Esophagus mucosa (tissue), 1 donor: ENCODE measurements at places on chromosomes 4 and X.

- ATAC-seq = no peak
Measured at GRCh38 chr4:63541828-63542227, 867.4 kb downstream of the TECRL start.

- ATAC-seq = no peak
Measured at GRCh38 chr4:186296481-186296880, 30.5 kb downstream of the F11 start.

DNA sequence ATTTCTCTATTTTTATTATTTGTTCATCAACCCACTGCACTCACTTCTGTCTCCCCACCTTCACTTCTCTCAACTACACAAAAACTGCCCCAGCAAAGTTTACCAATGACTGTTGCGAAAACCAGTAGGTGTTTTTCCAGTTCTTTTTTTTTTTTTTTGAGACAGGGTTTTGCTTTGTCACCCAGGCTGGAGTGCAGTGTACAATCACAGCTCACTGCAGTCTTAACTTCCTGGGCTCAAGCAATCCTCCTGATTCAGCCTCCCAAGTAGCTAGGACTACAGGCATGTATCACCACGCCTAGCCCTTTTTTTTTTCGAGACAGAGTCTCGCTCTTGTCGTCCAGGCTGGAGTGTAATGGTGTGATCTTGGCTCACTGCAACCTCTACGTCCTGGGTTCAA is 24.1 kb upstream of the HPRT1 start:
- no peak for ATAC-seq

DNA sequence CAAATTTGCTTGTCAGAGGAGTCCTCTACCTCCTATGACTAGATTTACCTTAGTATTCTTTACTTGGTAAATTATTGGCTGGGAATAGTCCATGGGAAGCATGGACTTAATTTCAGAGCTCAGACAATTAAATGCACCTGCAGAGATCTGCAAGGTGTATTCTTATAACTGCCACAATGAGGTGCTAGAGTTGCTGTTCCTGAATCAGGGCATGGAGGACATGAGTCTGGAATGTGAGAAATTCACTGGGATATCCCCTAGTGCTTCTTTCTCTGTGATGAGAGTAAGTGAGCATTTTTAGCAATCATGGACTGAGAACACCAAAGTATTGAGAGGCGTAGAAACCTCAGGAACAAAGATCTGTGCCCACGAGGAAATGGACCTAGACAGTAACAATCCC is 32.9 kb upstream of the GRID2 start:
- no peak for ATAC-seq

DNA sequence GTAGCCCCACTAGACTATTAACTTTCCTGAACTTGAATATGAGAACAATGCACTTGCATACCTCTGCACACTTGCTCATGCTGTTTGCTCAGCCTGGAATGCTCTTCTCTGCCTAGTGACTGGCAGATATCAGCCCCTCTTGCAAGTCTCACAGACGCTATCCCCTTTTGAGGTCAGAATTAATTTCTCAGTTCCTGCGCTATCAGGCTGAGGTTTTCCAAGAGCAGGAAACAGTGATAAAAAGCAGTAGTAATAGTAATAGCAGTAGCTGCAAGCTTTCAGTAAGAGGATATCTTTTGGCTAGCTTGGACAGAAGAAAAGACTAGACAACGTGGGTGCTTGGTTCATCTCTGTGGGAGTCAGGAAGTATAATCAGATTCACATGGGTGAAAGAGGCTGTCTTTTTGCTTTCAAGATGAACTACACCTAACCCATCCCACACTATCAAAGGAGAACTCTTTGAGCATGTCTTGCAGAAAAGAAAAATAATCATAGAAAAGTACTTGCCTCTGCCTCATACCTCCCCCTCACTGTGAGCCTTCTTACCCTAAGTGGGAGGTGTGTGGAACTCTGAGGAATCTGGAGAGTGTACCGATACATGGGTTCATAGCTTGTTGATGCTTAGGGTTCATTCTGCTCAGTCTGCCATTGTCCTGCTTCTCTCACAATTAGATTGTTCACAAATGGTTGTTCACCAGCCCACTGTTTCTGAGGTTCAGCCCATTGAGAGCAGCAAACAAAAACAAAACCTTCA is 11.3 kb upstream of the DRP2 start:
- no peak for ATAC-seq

- ATAC-seq = no peak
Measured at GRCh38 chrX:137424679-137425078, 141.2 kb upstream of the ZIC3 start.

DNA sequence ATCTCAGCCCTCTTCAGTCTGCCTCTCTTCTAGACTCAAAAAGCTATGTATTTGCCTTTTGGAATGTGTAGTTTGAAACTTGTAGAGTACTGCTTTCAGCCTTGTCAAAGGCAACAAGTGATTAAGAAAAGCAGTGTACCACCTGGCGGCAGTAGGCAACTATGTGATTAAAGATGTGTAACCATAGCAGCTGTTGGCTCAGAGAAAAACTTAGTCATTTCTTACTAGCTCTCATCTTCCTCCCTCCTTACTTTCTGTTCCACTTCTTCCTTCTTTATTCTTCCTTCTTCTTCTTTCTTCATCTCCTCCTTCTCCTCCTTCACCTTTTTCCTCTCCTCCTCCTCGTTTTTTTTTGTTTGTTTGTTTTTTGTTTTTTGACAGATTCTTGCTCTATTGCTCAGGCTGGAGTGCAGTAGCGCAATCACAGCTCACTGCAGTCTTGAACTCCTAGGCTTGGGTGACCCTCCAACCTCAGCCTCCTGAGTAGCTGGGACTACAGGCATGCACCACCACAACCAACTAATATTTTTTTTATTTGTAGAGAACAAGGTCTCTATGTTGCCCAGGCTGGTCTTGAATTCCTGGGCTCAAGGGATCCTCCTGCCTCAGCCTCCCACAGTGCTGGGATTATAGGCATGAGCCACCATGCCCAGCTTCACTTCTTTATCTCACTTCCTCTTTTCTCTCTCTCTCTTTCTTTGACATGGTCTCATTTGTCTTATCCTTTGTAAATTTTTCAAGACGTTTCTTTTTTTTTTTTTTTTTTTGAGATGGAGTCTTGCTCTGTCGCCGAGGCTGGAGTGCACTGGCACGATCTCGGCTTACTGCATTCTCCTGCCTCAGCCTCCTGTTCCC is 32.6 kb downstream of the ABHD18 start:
- ATAC-seq = peak; percentile 56

- ATAC-seq = no peak
Measured at GRCh38 chrX:153662266-153662665, 11.3 kb downstream of the PNCK start.

DNA sequence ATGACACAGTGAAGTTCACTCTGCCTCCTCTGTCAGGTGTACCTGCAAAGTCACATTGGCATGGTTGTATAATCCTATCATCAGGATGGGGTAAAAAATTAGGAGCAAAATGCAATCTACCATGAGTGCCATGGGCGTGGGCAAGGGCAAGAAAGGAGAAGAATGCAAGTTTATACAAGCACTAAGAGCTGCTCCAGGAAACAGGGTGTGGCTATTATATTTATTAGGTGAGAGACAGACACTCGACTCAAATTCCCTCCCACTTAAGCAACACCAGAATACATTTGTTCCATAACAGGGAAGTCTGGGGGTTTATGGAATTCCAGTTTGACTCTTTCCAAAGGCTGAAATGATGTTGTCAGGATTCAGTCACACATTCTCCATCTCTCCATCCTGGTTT is 378.8 kb downstream of the BCOR start:
- ATAC-seq = peak; percentile 89

GRCh38 chrX:152819732-152820131 is 10.8 kb downstream of the CETN2 start:
- ATAC-seq = no peak

DNA sequence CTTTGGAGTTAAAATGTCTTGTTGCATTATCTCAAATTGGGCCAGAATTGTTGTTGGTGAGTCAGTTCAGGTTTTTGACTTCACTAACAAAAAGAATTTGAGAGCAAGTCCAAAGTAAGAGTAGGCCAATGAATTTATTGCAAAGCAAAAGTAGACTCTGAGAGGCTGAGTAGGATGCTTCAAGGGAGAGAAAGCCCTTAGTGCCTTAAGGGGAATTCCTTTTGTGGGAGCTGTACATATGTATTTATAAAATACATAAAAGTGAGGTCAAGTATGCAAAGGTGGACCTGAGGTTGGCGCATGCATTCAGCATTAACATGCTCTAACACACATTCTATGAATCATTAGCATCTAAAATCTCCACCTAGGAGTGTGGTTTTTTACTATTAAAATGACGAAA is 565.4 kb downstream of the GRXCR1 start:
- ATAC-seq = no peak

GRCh38 chrX:135185795-135186443 is 14.7 kb upstream of the CT55 start:
- ATAC-seq = peak; percentile 84

DNA sequence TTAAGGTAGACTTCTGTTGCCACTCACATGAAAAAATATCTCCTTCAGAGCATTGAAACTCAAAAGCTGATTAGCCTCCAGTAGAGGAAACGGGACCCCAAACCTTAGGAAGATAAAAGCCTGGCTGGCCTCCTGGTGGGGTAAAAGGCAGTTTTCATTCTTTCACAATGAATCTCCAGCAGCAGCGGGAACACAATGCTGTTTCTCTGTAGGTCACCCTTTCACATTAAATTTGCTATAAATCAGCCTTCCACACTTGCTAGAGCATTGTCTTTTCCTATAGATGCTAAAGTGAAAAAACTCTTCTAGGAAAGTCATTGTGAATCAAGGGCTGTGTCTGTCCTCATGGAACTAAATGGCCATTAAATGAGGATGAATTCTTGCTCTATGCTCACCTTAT is 207.3 kb upstream of the MAGEB2 start:
- ATAC-seq = no peak

- no peak for ATAC-seq
Measured at GRCh38 chrX:143429131-143429530, 88.1 kb downstream of the SPANXN3 start.

DNA sequence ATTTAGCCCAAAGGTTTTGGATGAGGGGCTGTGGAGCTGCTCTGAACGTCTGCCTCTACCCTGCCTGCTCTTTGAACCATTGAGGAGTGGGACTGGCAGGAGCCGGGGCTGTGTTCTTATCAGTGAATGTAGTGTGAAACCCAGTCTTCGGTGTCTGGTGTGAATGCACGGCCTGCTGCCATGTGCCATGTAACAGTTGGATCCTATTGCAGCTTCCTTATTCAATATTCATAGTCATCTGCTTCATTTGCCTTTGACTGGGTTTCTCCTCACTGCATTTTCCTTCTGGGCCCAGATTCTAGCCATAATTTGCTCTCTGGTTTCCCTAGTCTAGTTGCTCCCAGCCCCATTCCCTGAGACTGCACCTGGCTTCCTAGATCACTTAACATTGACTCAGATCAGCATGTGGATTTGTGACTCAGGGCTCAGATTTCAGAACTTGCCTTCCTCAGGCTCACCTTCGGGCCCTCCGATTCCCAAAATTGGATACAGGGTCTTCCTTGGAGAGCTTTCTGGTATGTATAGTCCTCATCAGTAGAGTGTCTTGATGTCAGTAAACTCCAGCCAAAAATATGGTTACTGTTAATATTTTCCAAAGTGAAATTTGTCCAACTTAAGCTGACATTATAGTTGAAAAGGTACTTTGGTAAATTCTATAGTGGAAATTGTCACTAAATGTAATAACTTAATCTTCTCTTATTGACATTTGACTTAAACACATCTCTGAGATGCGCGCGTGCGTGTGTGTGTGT is 94.0 kb upstream of the DDIT4L start:
- ATAC-seq = no peak

DNA sequence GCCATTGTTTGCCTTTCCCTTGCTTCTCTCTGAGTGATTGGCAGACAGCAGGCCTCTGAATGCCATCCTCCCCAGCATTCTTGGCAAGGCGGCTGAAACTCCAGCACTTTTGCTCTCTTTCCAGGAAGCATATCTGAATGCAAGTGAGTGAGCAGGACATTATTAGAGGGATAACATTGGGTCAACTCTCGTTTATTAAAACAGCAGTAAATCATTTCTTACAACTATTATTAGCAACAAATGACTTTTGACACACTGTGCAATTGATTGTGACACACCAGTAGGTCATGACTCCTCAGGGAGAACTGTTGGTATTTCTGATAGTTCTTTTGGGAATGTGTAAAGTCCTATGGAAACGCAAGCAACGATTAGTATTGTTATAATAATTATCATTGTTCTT is 103.8 kb downstream of the EFNB1 start:
- no peak for ATAC-seq

DNA sequence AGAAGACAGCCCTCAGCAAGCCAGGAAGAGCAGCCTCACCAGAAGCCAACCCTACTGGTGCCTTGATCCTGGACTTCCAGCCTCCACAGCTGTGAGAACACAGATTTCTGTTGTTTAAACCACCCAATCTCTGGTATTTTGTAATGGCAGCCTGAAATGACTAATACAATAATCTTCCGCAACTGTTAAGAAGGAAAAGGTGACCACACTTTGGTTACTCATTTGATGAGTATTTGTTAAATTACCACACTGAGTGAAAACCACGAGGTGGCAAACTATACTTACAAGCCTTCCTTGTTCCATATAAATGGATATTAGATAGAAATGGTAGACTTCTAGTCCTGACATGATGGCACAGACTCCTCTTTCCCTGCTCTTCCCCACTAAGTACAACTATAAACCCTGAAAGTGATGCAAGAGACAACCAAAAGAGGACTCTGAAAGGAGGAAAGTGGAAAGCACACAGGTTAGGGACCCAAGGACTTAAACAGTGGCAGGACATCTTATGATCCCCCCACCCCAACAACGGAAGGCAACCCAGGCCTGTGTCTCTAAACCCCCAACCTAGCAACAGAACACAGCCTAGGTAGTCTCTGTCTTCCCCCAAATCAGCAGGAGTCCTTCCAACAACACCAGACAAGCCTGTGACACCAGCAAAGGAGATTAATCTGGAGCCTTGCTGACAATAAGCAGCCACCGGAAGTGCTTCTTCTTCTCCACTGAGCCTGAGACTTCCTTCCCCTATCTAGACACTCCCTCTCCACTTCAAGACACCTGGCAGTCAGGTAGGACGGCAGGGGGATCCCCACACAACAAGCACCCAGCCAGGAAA is 12.3 kb downstream of the ZNF182 start:
- ATAC-seq = peak; percentile 23

- peak; percentile 79 for ATAC-seq
Measured at GRCh38 chr4:10061650-10062415, 40.5 kb upstream of the SLC2A9 start.

DNA sequence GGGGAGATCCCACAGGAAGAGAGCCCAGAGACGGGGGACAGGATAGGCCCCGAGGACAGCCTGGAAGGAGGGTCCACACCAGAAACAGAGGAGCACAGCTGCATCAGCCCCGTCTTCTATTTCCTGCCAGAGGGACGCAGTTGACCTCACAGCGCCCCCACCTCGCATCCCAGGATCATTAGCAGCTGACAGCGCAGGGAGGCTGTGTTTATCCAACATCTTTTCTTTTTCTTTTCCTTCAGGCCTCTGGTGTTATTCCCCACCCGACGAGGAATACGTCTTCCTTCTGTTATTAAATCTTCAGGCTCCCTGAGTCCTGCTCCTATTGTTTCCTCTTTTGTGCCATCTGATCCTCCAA is 75.4 kb downstream of the DCHS2 start:
- no peak for ATAC-seq

GRCh38 chrX:47217121-47217851 is 1.2 kb upstream of the CDK16 start:
- ATAC-seq = peak; percentile 17
